Astrocyte of the cerebellum (primary cell): ENCODE measurements at places on chromosomes 5 and 9.
A peak's percentile ranks its signal among the peaks of the same experiment; 100 is the strongest.

GRCh38 chr5:1002836-1003235 is 5.8 kb upstream of the NKD2 start:
- DNase-seq: no peak

GRCh38 chr9:129939431-129939830 is 103.6 kb downstream of the FNBP1 start:
- DNase-seq: peak; percentile 64

DNA sequence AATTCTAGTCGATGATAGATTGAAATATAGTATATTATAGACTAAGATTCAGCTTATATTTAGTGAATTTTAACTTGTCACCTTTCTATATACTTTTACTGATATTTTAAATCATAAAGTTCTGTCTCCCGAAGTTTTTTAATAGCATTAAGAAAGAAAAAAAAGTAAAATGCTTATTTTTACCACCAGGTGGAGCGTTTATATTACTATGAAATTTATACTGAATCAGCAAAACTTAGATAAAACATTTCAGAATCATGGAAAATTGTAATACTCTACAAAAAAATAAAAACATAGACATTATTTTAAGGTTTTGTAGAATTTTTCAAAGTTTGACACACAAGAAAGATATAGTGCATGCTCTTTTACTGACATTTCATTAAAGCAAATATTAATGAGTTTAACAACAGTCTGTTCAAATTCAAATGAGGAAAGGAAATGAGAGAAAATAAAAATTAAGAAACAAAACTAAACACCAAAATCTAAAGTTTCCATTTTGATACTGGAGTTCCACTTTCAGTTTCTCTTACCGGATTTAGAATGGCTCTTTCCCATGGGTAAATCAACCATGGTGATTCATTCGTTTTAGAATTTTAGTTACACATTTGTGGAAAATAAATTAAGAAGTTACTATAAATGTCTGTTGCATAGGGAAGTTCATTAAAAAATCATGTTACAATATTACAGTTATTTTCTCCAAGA is 1035.3 kb downstream of the CDH12 start:
- no peak for DNase-seq

GRCh38 chr5:11293523-11293922 is 532.5 kb upstream of the DAP start:
- DNase-seq: peak; percentile 34

DNA sequence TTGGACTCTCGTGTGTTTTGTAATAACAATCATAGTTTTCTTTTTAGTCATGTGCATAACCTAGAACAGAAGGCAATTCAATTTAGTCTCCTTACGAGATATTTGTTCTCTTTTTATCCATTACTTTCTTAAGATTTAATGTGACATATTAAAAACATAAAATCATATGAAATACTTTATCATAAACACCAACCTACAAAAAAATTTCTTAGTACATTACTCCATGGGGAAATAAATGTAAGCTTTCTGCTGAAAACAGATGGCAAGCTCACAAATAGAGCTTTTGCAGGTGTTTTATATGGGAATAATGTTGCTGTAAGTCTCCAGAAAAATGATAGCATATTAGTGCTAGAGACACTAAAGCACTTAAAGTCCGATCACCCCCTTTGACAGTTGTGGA is 1035.2 kb upstream of the ARRDC3 start:
- no peak for DNase-seq

DNA sequence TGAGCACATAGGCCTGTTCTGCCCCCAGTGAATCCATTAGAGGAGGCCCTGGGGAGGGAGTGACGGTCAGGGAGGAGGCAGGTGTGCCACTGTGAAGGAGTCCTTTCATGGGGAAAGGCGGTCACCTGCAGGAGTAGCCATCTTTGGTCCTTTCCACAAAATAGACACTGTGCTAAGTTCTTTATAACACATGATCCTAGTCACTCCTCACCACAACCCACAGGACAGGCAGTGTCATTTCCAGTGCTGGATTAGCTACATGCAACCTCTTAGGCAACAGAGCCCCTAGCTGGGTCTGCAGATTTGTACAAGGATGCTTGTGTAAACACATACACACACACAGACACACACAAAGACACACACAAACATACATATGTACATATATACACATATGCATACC is 18.3 kb downstream of the DOCK2 start:
- no peak for DNase-seq

DNA sequence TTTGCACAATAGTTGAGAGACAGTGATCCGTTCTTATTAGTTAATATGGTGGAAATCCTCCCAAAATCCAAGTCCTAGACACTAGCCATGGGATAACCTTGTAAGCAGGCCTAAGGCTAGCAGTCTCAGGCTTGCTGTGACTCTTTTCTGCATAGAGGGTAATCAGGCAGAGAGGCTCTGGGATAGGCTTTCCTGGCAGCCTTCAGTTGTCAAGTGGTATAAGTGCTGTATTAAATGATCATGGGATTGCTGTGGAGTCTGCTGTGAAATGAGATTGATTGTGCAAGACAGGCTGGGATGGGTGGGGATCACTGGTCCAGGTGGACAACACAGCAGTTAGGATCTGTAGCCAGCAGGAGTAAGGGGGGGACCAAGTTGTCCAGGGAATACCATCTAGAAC is 416.4 kb downstream of the TLE4 start:
- DNase-seq: no peak

DNA sequence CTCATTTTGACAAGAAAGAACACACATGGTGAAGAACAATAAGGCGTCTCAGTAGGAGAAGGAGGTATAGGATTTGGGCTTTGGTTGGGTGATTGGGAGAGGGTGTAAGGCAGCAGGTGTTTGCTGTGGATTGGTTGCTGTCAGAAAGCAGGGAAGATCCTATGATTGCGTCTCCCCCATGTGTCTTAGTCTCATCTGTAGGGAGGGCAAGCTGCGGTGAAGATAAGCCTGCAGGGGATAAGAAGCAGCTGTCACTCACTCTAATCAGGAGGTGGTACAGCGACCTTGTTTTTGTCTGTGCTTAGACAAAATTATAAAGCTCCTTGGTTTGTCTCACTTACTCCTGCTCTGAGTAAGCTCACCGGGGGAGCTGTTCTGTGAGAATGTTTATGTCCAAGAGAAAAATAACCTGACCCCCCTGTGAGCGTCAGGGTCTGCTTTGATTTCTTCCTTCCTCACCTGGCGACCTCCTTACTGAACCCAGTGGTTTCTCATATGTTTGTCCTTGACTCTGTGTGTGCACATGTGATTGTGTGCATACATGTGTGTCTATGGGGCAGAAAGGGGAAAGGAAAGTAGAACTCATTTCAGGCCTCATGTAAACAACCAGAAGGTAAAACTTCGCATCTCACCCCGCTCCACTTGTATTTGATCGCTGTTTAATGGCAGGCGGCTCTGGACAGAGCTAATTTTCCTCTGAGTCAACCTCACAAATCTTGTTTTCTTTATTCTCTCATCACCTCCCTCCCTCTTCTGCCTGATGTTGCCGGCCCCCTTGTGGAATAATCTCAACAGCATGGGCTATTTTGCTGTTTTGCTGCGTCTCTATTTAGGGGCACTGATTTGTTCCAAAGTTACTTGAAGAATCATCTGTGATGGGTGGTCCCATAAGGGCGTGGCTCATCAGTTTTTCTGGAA is 105.6 kb downstream of the TENT4A start:
- DNase-seq: no peak

DNA sequence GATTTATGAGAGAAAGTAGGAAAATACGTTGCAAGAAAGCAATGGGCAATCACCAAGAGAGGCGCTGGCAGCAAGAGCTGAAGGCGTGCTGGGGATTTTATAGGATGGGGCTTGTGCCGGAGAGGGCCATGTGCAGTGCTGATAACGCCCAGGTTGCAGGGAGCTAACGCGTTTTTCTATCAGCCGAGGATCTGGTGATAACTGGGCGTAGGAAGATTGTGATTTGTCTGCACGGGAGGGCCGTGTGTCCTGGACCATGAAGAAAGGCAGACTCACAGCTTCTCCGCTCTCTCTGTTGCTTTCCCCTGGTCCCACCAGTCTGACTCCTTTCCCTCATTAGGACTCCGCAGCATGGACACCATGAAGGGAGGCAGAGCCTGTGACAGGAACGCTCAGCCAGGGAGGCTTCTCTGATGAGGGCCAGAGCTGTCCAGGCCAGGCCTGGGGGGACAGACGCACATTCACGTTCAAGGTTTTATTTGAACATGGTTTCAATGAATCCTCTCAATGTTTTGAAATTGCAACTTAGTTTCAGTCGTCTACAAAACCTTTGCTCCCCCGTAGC is 11.9 kb upstream of the CACNA1B start:
- no peak for DNase-seq

DNA sequence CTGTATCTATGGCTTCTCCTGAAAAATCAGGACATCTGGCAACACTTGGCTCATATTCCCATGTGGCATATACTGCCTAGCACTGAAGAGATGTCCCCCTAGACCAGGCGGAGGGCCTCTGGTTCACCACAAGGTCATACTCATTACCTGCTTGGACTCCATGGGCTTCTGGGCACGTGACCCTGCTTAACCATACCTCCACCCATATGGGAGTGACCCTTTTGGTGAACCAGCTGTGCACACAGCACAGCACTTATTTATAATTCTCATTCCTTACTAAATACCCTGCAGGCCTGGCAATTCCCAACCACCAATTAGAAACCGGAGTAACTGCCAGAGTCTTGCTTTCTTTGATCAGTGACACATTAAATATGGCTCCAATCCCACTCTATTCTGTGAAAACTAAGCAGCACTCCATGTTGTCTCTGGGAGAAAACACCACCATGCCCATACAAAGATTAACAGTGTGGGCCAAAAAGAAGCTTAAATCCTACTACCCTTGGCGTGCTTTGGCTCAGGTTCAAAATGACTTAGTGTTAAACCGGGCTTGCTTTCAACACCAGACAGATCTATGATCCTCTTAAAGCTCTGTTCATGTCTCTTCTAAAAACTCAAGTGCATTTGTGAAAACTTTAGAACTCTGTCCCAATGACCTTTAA is 57.7 kb downstream of the MTMR12 start:
- DNase-seq: peak; percentile 61

DNA sequence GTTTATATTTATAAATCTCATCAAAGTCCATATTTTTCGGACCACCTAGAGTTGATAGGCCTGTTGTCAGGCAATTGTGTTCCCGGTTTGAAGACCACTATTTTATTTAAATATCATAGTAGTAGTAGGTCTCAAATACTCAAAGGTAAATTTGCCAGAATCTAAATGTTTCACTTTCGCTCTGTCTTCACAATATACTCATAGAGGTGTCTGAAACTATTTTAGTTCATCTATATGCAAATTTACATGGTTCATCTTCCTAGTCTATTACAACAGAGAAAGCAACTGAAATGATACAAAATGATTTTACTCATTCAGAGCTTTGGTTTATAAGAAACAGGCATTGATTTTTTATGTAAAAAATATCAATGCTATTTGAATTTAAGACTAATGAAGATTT is 1897.5 kb downstream of the EFNA5 start:
- DNase-seq: no peak

- DNase-seq: no peak
Measured at GRCh38 chr5:81601919-81602318, 149.0 kb downstream of the SSBP2 start.

GRCh38 chr9:126514037-126514821 is 99.5 kb upstream of the LMX1B start:
- DNase-seq: no peak

DNA sequence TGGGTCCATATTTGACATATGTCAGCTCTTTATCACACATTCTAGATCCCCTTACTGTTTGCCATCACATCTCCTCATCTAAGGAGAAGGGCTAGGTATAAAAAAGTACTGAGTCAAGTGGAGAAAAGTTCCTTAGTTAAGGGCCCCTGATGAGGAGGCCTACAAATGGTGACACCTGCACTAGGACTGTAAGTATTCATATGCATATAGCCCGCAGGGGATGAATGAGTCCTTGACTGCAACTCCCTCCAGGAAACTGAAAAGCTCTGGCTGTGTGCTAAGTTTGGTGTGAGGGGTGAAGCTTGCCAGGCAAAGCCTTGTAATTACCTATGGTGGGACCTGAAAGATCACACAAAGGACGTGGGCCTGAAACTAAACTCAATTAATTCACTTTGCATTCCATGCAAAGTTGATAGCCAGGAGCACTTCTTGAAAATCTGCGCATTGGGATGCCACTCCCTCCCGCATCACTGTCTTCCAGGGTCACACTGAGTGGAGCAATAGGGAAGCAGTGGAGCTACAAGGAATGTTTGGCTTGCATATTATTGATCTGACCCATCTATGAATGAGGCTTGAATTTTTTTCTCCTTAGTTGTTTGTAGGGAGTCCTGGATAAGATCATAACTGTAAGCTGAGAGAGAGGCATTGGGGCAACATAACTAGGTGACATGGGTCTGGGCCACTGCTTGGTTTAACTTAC is 11.9 kb upstream of the EQTN start:
- no peak for DNase-seq

DNA sequence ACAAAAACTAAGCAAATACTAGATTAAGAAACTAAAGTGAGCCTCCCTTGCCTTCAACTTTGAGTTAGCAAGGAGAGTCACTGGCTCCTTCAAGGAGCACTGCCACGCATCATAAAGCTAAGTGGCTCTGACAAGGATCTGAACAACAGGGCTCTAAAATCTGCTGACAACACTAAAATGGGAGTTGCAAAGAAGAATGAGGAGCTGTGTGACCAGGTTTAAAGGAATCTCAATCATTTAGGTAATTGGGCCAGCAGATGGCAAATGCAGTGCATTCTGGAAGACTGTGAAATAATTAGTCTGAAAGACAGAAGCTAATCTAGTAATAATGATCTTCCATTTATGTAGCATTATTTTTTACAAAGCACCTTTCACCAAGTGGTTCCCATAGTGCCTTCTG is 297.0 kb upstream of the TAS2R1 start:
- no peak for DNase-seq

GRCh38 chr5:69484891-69485290 is 7.7 kb upstream of the OCLN start:
- no peak for DNase-seq

DNA sequence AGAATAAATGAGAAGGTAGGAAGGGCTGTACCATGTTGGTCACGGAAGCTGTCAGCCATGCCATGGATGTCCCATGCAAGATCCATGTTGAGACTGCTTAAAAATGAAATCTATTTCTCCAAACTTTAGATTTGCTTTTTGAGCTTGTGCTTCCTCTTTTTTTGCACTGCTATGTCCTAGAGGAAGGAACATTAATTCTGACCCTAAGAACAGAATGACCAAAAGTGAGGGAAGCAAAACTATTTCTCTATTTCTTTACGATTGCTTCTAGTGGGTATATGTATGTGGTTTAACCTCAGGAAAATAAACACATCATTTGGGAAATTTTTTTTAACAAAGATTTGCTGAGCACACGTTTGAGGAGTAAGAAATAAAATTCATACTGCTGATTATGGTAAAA is 84.6 kb downstream of the USP20 start:
- no peak for DNase-seq
